ENCODE measurements at places on chromosomes 2 and 18.

DNA sequence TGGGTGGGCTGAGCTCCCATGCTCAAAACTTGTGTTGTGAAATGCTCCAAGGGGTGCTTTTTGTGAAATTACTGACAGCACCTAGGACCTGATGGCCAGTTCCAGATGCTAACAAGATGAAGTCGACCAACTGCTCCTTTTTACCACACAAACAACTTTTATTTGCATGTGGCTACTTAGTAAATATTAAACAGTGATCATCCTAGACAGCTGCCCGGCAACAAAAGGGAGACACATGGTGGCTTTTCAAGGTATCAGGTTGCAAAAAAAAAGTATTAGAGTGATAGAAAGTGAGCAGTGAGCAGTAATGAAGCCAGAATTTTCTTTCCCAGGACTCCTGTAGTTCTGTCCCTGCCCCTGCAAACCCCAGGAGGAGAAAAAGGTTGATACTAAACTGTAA is 118.5 kb downstream of the RPIA start:
- no peak overlapping the region for H3K27ac ChIP-seq
- DNase-seq = no peak
- H3K4me1 ChIP-seq = no peaks in the 10 kb centered on the region
- H3K27me3 ChIP-seq = no peaks in the 10 kb centered on the region
- H3K4me3 ChIP-seq = no peak overlapping the region

DNA sequence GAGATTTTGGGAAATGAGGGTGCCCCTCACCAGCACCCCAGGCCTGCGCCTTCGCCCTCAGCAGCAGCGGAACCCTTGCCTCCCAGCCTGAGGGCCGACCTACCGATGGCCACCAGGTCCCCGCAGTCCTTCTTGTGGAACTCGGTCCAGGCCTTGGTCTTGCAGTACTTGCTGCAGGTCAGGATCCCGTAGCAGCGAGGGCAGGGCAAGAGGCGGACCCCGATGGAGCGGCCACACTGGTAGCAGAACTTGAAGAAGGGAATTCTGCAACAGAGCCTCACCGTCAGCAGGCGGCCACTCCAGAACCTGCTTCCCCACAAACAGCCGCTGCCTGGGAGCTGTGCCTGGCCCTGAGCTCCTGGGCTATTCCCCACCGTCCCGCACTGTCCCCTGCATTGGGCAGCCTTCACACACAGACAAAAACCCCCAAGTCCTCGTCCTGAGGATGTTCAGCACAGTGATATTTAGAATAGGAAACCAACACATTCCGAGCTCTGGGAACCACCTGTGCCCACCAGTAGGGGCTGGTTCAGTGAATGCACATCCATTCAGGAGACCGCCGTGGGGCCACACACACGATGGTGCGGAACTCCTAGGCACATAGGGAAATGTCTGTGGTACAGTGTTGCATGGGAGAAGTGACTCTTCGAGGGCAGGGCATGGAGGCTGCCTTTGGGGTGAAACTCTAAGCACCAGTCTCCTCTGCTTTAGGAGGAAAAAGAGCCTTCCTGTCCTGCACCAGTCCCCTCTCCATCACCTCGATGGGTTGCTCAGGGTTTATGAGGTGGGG is 45.6 kb downstream of the GPC1 start:
- no peak for DNase-seq
- no peak overlapping the region for H3K4me3 ChIP-seq
- H3K36me3 ChIP-seq = no peaks in the 10 kb centered on the region
- H3K4me1 ChIP-seq = no peaks in the 10 kb centered on the region

DNA sequence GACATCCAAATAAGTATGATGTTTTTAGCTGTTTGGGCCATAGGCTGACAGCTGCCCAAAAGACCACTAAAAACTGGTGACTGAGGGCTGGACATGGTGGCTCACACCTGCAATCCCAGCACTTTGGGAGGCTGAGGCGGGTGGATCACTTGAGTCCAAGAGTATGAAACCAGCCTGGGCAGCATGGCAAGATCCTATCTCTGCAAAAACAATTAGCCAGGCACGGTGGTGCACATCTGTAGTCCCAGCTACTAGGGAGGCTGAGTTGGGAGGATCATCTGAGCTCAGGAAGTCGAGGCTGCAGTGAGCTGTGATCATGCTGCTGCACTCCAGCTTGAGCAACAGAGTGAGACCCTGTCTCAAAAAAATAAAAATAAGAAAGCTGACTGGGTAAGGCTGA is 511.5 kb upstream of the RAB6C start:
- H3K27ac ChIP-seq = no peak overlapping the region
- H3K4me3 ChIP-seq = no peak overlapping the region
- DNase-seq = no peak
- H3K27me3 ChIP-seq = no peaks in the 10 kb centered on the region

GRCh38 chr2:224925061-224925809 is 117.0 kb downstream of the DOCK10 start:
- H3K4me1 ChIP-seq = peaks cover 2% of the 10 kb centered on the region
- no peak overlapping the region for H3K27ac ChIP-seq
- no peaks in the 10 kb centered on the region for H3K27me3 ChIP-seq
- no peaks in the 10 kb centered on the region for H3K36me3 ChIP-seq
- DNase-seq = no peak

All from neuronal stem cell (in vitro differentiated cells).